ENCODE measurements at places on chromosomes 5 and 9.
A peak's percentile ranks its signal among the peaks of the same experiment; 100 is the strongest.

- no peak for DNase-seq
Observed at GRCh38 chr9:70590315-70590677, 175.8 kb upstream of the KLF9 start.

DNA sequence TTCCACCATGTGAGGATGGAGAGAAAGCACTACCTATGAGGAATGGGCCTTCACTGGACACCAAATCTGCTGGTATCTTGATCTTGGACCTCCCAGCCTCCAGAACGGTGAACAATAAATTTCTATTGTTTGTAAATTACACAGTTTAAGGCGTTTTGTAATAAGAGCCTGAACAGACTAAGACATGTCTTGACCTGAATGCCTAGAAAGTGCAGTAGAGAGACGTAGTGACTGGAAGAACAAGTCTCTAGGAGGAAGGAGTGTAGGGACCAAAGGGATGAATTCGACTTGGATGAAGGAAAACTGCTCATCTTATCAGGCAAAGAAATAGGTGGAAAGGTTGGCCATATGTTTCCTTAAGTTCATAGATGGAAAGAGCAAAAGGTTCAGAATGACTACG, 309.8 kb upstream of the RGMB start:
- no peak for DNase-seq

- DNase-seq: peak; percentile 96
Observed at GRCh38 chr5:140174465-140175366, at the start of gene CYSTM1. TSS of gene CYSTM1 (plus strand) at chr5:140175188. CDS start at chr5:140194466, 19,278 bp downstream.

GRCh38 chr5:89710006-89710405, 699.5 kb downstream of the CETN3 start:
- no peak for DNase-seq

GRCh38 chr9:87516926-87517290, 19.2 kb downstream of the DAPK1 start:
- no peak for DNase-seq

DNA sequence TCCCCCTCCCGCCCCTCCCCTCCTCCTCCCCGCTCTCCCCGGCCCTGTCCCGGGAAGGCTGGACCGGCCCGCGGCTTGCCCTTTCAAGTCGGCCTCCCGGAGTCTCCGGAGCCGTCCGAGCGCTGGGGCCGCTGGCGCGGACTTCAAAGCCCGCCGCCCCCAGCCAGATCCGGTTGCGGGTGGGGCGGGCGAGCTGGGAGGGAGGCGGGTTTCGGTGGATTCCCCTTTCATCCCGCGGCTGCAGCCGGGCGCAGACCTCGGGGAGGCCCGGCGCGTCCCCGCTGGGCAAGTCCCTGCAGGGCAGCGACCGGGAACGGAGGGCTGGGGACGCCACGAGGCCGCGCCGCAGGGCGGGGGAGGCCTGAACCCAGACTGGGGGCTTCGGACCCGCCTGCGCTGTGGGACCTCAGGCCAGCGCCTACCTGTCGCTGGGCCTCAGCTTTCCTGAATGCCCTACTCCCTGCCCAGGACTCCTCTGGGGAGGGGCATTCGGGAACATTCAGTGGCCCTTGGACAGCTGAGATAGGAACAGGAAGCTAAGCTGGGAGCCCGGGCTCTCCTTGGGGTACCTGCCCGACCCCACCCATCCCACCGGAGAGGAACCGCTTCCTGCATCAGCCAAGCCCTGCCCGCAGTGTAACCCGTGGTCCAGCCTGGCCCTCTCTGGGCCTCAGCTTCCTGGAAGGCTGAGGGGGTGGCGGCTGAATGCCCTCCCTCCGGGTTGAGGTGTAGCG, 23.4 kb downstream of the C9orf50 start:
- no peak for DNase-seq

GRCh38 chr9:130107234-130107861, 53.6 kb downstream of the GPR107 start:
- peak; percentile 83 for DNase-seq

DNA sequence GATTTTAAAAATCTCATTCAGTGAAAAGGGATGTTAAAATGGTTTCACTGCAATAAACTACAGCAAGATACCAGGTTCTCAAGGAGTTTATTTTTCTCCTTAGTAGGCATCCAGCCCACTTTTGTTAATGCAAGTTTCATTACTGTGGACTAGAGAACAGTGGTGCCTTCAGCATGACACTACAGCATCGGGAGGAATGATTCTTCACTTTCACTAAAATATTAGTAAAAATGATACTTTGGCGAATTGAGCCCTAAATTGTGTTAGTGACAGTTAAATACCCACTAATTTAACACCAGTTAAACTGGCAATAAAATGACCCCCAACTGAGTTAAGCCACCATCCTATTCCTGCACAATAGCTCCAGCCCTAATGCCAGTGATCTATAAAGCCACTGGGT, 152.2 kb upstream of the MPDZ start:
- DNase-seq: no peak

DNA sequence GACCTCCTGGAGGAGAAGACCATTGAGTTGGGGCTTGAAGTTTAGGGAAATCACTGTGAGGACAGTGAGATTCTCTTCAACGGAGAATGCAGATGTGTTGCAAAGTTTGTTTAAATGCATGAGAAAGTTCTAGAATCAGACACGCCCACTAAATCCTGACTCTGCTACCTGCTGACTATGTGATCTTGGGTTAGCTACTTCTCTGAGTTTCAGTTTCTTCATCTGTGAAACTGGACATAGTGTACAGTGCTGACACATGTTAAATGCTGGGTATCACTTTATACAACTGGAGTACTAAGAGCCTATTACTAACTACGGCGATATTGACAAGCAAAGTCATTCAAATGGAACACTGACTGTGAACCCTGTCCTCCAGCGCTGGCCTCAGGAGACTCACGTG, 255.5 kb downstream of the HSPA4 start:
- no peak for DNase-seq

DNA sequence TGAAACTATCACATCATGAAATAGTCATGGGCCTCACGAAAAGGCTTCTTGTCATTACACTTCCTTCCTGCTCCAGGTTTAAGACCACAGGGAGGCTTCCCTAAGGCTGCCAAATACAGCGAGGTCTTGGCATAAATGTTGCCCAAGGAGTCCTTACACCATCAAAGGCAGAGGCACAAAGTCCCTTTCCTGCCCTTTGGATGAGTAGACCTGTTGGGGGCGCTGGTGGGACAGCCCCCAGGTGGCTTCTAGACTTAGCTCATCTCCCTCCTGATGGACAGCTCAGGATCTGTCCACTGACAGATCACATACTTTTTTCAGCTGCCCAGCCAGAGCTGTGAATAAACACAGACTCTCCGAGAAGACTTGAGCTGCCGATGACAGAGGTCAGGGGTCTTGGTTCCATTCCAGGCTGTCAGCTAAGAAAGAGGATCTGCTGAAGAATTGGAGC, 15.5 kb upstream of the MEGF9 start:
- no peak for DNase-seq

DNA sequence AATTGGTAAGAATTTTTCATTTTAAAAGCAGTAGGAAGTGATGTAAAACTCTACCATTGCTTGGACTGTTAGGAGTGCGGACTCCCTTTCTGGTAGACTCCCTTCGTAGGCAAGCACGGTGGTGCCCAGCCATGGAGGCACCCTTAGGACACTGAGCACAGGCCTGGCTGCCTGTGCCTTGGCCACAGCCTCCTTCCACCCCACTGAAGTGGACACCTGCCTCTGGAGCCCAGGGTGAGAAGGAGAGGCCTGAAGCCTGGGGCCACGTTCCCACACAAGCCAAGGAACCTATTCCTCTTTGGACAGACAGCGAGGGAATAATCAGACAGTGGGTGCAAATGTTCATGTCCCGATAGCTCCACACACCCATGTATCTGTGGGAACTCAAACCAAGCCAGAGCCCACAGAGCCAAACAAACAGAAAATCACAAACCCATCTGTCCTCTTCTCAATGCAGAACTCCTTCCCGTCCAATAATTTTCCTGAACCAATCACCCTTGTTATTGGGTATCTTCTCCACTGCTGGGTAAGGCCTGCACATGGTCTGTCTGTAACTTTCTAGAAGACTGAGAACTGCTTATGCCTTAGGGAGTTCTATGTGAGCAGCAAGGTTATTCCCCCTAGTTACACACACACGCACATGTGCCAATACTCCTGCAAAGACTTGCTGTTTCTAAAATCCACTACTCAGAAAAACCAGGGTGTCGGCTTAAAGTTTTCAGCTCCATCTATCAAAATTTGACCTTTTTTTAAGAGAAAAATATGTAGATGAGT, 45.2 kb downstream of the UBE2QL1 start:
- DNase-seq: no peak

- DNase-seq: no peak
Observed at GRCh38 chr5:93300945-93301344, 280.1 kb downstream of the NR2F1-AS1 start.

DNA sequence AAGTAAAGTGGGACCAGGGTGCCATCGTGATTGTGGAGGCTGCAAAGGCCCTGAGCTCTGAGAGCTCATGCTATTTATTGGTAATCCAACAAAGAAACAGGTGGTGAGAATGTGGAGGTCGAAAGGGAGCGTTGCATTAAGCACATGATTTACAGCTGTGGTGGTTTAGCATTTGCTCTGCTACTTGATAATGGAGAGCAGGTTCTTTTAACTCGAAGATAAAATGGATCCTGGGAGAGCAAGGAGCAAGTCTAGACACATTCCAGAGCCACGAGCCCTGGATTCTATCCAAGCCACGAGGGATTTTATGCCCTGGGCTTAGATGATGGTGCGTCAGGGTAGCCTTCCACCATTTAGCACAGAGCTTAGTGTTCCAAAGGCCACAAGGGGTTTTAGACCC, 1710.1 kb upstream of the CDH9 start:
- DNase-seq: no peak

DNA sequence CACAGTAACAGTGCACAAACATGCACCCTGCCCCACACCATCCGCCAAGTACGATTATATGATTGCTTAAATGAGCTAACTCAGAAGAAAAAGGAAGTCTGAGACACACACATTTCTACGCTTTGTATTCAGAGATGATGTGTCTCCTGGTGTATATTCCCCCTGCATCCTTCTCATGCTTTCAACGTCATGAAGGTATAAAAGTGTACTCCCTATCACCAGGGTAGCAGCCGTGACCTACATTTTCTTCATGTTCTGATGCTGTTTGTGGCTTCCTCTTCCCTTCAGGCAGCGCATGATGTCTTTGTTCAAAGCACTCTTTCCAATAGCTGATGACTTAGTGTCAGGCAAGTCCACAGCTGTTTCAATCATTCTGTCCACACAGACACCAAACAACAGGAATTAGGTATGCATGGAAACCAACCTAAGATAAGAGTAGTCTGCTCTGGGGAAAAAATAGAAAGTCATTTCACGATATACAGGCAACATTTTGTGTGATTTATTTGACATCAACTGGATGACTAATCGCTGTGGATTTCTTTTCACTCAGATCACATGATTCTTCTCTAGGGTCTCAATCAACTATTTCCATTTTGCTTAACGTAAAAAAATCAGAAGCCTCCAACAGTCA, 269.4 kb upstream of the PTGER4 start:
- peak; percentile 40 for DNase-seq

DNA sequence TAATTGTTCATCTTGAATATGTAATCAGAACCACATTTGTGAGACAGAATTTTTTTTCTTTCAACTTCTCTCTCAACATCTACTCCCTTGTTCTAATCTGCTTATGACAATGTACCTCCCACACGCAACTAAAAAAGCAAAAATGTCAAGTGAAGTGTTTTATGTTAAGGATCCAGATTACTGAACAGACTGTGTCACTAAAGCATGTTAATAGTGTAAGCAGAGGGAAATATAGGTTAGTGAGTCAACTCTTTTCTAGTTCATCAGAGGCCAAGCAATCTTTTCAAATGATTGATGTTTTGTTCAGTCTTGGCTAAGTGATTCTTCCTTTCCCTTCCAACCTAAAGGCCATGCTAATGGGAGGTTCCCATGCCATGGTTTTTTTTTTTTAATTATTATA, 34.7 kb upstream of the IDNK start:
- DNase-seq: no peak

- DNase-seq: no peak
Observed at GRCh38 chr5:151150471-151151262, 6.9 kb downstream of the ANXA6 start.

GRCh38 chr5:32814141-32814540, 103.0 kb downstream of the NPR3 start:
- DNase-seq: no peak

- DNase-seq: peak; percentile 34
Observed at GRCh38 chr9:83620841-83621636, 1.9 kb upstream of the IDNK start.

GRCh38 chr5:10201223-10201868, 48.3 kb downstream of the ATPSCKMT start:
- DNase-seq: no peak

GRCh38 chr5:164098531-164098930, 593.1 kb downstream of the MAT2B start:
- no peak for DNase-seq

- DNase-seq: no peak
Observed at GRCh38 chr9:127139071-127139731, 16.8 kb upstream of the ANGPTL2 start.

- DNase-seq: no peak
Observed at GRCh38 chr5:55608595-55609349, 74.0 kb upstream of the PLPP1 start.

GRCh38 chr9:5478206-5478605, 27.9 kb downstream of the CD274 start:
- no peak for DNase-seq

GRCh38 chr9:4860383-4860782, 67.6 kb downstream of the RCL1 start:
- DNase-seq: no peak

DNA sequence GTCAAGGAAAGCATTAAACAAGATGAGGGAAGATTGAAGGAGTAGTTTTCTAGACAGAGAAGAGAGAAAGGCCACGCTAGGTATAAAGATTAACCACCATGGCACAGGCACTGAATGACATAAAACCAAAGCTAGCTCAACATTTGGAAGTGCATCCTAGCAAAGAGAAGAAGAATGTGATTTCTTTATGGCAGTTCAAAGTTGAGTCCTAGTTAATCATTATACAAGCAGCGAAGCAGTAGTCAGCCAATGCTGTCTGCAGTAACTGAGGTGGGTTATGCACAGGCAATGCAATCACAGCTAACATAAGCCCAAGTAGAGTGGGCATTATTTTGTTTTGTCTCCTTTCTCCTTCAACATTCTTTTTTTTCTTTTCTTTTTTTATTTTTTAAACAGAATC, 24.0 kb upstream of the ANKRD31 start:
- DNase-seq: no peak

GRCh38 chr5:9545992-9546851, at the start of gene SEMA5A:
TSS of gene SEMA5A (minus strand) at chr5:9546075. CDS start at chr5:9379946, 166,129 bp downstream.
- DNase-seq: no peak

GRCh38 chr5:5481206-5481605, 58.7 kb downstream of the ICE1 start:
- no peak for DNase-seq

DNA sequence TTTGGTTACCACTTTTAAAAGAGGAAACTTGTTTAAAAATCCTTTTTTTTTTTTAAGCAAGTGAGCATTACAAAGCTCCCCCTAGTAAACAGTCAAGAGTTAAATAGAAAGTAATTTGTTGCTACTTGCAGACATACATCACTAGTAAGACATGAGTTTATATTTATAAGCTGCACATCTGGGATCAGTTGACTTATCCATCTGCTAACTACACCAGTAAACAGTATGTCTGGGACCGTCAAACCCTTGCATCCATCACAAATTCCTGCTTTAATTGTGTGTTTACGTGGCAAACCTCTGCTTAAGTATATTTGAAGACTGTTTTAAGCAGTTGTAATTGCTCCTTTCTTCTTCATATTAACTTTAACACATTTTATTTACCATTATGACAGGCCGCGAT, 146.8 kb downstream of the EBF1 start:
- no peak for DNase-seq

All from activated CD4-positive, CD25-positive, alpha-beta regulatory T cell treated with anti-CD3 and anti-CD28 coated beads, Interleukin-2, amount 50 U/mL, for 72 hours (primary cell).